Suprapubic skin (tissue), 4 donors: ENCODE measurements at places on chromosomes 11 and 22. TPM values are rescaled to one million over a fixed set of nuclear protein-coding genes. Genes with fewer than 3 reads are reported as not detected.

Gene OOSP3
- total RNA-seq = not detected

Gene IL17RA
- total RNA-seq = 16.2 TPM

Gene ST13
- total RNA-seq = 104 TPM

Gene ABCC8
- total RNA-seq = not detected

Gene FAM227A
- total RNA-seq = 6.2 TPM

Gene PATE1
- total RNA-seq = not detected

Gene APLNR
- total RNA-seq = 0.95 TPM

Gene DBX1
- total RNA-seq = not detected

Gene HEPN1
- not detected for total RNA-seq

Gene KRTAP5-10
- 1.1 TPM for total RNA-seq

Gene APOBEC3H
- 0.52 TPM for total RNA-seq

Gene CD248
- total RNA-seq = 6.7 TPM

Gene RTN4R
- 5.0 TPM for total RNA-seq

Gene PDE2A
- 49.3 TPM for total RNA-seq

Gene SHANK2
- 13.9 TPM for total RNA-seq

Gene CKAP5
- total RNA-seq = 38.8 TPM

Gene TNNI2
- total RNA-seq = 17.4 TPM

Gene ENDOD1
- 48.2 TPM for total RNA-seq

Gene PAX6
- total RNA-seq = not detected

Gene EFCAB6
- total RNA-seq = 3.1 TPM

Gene CARD18
- total RNA-seq = 11.6 TPM

Gene OOSP4B
- total RNA-seq = not detected

Gene NRIP3
- 2.7 TPM for total RNA-seq

Gene MAJIN
- not detected for total RNA-seq

Gene OR8D1
- total RNA-seq = not detected

Gene HBE1
- total RNA-seq = 1.9 TPM

Gene C11orf24
- 17.7 TPM for total RNA-seq

Gene KIAA1671
- total RNA-seq = 116 TPM

Gene ZPR1
- 25.4 TPM for total RNA-seq

Gene BARX2
- total RNA-seq = 31.8 TPM
